SHP77 treated with DMSO at 0.1 percent for 48 hours (cell line): ENCODE measurements at places on chromosomes 2 and 18.

DNA sequence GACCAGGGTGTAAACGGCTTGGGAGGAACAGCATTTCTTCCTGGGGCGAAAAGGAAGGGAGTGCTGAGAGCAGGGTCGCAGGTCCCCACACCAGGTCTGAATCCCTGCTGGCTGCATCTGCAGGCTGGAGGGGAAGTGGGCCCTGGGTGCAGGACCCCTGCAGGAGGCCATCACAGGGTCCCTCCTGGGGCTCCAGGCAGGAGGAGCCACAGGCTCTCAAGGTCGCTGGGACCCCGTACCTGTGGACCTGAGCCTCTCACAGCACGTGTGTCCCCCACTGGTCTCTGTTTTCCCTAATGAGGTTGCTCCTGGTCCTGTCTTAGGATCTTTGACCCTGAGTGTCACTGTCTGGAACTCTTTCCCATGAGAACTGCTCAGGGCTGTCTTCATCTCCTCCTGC, 147.8 kb upstream of the ZNF236 start:
- no peak for DNase-seq

DNA sequence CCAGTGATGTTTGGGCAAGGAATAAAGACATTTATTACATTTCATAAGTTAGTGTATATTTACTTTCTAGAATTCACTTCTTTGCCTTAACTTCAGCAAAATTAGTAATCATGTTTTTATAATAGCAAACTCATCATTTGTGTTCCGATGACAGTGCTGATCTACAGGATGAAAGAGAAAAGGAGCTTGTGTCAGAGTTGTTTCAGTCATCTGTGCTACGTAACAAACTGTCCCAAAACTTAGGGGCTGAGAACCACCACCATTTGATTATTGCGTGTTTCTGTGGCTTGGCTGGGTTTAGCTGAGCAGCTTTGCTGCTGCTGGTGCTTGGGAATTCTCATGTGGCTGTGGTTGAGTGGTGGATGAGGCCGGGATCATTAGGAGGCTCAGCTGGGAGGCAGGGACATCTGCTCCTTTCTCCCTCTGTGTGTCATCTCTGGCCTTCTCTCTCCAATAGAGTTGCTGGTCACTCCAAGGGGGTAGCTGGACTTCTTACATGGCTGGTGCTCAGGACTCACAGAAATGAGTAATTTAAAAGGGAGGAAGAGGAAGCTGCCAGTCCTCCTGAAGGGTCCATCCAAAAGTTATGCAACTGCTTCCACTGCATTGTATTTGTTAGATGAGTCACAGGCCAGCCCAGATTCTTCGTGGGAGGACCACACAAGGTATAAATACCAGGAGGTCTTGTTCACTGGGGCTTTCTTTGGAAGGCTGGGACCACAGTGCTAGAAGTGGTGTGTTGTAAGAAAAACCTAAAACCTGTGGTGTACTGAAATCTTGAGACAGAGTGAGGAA, 43.4 kb upstream of the HAAO start:
- DNase-seq = no peak

GRCh38 chr2:233410196-233410760, 56.0 kb downstream of the DGKD start:
- no peak for DNase-seq

DNA sequence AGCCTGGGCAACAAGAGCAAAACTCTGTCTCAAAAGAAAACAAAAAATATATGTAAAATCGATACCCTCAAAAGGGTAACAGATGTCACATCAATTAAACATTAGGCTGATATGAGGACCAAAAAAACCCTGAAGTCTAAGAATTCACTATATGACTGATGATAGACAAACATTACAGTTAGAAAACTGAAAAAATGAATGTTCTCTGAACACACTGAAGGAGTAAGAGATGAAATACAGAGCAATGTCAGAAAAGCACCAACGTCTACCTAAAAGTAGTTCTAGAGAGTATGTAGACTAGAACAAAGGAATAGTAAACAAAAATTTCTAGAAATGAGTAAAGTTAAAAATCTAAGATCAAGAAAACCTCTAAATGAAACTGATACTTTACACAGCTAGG, 81.9 kb downstream of the SLC66A3 start:
- no peak for DNase-seq

- DNase-seq = no peak
Measured at GRCh38 chr2:150264442-150264841, 223.0 kb downstream of the RND3 start.

DNA sequence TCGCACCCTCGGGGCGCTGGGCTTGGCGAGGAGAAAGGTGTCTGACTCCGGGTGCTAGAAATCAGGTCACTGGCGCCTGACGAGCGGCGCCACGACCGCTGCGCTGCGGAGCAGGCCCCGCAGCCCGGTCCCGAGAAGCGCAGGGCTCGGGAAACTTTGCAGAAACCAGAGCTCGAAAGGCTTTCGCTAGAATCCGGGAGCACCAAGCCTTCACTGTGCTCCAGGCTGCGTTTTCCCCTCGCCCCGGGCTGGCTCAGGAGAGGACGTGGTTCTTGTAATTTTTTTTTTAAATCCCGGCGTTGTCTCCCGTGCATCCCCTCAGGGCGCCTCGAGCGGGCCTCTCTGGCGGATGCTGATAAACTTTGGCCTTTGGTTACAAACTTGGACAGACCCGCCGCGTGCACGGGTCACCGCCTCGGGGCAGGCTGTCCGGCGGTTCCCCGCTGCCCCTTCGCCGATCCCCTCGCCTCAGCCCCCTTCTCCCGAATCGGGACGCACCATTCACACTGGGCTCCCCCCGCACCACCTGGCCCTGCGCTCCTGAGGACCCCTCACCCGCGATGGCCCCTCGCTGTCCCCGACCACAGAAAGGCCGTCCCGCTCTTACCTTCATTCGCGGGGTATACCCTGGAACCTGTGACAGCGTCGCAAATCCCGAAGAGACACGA, 419 bp downstream of the EPHA4 start:
- DNase-seq = no peak

- DNase-seq = no peak
Measured at GRCh38 chr2:105140240-105140568, 101.3 kb upstream of the GPR45 start.

- no peak for DNase-seq
Measured at GRCh38 chr2:9973690-9974089, 22.2 kb downstream of the GRHL1 start.

DNA sequence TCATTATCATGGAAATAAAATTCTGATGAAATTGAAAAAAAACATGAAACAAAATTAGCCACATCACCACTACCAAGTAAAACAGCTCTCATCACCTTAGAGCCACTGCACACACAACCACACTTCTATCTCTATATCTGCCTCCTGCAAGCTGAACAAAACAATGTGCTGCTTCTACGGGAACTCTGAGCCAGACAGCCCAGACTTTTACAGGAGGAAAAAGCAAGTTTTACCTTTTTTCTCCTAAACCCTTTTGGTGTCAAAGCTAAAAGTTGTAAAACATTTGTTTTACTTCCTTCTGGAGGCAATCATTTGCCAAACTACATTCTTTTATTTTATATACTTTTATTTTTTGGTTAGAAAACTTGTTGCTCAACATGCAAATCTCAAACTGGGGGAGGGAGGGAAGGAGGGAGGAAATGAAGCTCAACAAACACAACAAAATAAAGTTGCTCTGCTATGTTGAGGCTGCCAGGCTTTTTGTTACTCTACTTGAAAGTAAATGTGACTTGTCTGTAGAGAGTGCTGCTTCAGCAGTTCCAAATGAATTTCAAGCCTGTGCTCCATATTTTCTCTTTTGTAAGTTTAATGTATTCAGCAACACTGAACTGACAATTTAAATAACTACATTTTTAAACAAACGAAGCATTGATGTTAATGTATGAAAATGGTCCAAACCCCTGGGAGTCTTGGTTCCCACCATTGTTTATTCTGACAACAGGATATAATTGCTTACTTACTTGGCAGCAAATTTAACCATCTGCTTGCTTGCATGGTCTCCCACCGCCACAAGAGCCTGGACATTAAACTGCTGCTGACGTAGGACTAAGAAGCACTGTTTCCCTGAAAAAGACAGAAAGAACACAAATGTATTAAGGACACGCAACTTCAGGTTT, 24.5 kb downstream of the DARS1 start:
- DNase-seq = no peak

DNA sequence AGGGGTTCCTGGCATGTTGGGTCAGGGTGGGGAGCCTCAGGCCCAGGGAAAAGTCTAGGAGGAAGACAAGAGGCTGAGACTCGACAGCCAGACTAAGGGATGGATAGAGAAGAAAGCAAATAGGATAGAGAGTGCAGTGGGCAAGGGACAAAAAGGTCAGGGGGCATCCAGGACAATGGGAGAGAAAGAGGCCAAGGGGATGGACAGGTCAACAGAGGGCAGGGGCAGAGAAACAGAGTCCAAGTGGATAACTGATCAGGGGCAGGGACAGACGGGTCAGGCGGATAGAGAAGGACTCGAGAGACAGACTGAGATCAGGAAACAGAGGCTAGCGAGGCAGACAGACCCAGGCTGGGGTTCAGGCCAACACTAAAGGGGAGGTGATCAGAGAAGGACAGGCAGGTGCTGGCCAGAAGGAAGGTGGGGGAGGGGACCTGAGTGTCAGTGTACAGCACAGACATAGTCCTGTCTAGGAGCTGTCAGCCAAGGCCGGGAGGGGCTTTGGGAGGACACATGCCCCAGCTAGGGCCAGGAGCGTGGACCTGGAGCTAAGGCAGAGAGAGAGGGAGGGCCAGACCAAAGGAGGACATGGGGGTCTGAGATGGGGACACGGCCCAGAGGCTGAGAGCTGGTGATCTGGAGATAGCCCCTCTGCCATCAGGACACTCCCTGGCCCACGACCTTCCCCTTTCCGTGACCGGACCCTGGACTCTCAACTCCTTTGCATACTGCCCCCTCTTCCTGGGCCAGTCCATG, 12.2 kb downstream of the ASIC4 start:
- DNase-seq = no peak

- DNase-seq = no peak
Measured at GRCh38 chr2:160245614-160246155, 45.6 kb upstream of the ITGB6 start.

- DNase-seq = no peak
Measured at GRCh38 chr2:176581557-176582165, 312.4 kb downstream of the MTX2 start.

- no peak for DNase-seq
Measured at GRCh38 chr2:85708641-85709040, 14.5 kb downstream of the GNLY start.

- no peak for DNase-seq
Measured at GRCh38 chr2:215401896-215402379, 33.9 kb downstream of the FN1 start.

DNA sequence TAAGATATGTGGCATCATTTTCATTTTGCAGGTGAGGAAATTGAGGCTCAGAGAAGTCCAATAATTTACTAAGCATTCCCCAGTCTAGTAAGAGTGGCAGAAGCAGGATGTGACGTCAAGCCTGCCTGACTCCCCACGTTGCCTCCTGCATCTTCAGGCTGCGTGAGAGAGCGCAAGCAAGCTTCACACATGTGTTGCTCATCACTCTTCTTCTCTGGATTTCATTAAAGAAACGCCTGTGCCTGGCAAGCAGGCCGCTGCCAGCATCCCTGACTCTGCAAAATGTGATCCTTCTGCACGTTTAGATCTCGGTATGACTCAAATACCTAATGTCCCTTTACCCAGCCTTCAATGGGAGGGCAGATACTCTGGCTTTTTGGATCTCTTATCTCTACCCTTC, 96.8 kb downstream of the PRKCE start:
- DNase-seq = no peak

- DNase-seq = no peak
Measured at GRCh38 chr2:201471732-201472393, 20.3 kb downstream of the STRADB start.

- no peak for DNase-seq
Measured at GRCh38 chr2:54660752-54661151, 62.7 kb upstream of the EML6 start.

DNA sequence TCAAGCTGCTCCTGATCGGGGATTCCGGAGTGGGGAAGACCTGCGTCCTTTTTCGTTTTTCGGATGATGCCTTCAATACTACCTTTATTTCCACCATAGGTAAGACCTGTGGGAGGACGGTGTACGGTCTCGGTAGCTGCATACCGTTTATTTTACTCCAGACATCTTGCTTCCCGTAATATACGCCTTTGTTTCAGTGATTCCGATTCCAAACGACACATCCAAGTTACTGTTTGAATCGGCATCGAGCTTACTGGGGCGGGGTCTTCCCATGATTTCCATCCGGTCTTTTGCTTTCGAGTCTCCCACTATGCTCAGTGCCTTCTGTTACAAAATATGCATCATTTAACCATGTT, 731 bp downstream of the RAB10 start:
- DNase-seq = no peak

- DNase-seq = no peak
Measured at GRCh38 chr2:218865396-218865795, 5.8 kb downstream of the WNT6 start.

DNA sequence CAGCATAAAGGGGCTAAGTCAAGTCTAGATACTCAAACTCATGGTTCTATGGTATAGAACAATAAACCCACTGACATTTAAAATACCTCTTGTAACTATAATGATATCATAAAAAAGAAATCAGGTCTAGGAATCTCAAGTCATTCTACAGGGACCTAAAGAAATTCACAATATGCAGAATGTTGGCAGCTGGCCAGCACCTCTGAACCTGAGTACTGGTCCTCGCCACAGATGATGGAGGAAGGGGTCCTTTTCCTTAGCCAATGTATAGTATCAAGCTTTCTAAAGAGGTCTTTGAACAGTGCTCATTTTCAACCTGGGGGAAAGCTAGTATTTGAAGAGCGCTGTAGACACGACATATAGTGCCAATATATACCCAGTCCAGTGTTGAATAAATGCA, 108.4 kb upstream of the ITGB6 start:
- DNase-seq = no peak

DNA sequence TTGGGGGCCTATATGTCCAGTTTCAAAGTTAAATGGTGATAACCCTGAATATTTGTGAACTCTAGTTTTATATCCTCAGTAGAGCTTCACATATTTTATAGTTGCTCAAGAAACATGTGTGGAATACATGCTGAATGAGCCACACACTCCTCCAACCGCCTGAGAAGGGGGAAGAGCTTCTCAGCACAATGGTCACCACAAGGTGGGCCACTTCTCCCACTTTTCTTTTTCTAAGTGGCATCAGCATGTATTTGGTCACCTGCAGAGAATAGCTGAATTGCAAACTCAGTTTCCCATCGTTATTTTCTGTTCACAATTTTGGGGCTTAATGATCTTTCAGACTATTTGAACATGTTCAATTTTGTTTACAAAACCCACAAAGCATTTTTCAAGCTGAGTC, 340.5 kb downstream of the PARD3B start:
- no peak for DNase-seq
